ENCODE measurements at places on chromosomes 7 and 10.

GRCh38 chr7:70696201-70696754 lies 435.7 kb upstream of the GALNT17 start:
- peak; percentile 24 for DNase-seq

DNA sequence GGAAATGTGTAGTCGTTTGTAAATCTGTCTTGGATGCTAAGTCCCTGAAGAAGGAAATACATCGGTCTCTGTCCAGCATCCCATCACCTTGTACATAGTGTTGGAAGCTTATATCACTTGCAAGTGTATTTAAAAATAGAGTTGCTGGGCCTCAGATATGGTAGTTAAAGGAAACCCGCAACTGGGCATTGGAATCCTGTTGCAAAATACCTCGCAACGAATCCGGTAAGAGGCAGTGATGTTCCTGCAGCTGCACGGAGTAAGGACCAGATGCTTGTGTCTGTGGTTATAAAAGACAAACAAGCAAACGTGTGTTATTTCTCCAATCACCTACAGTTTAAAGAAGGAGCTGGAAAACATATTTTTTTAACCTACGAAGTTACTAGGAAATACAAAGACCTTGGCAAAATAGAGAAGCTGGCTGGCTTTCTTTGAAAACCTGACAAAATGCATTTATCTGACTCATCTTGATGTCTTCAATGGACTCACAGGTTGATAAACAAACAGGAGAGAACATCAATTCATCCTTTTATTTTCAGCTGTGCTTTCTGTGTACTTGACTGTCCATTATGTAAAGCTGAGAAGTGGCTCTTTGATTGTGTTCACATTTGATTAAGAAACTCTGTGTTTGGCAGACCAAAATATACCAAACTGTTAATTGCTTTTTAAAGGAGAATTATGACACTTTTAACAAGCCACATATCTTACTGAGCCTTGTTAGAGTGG lies 326.4 kb downstream of the SFMBT2 start:
- DNase-seq: peak; percentile 5

DNA sequence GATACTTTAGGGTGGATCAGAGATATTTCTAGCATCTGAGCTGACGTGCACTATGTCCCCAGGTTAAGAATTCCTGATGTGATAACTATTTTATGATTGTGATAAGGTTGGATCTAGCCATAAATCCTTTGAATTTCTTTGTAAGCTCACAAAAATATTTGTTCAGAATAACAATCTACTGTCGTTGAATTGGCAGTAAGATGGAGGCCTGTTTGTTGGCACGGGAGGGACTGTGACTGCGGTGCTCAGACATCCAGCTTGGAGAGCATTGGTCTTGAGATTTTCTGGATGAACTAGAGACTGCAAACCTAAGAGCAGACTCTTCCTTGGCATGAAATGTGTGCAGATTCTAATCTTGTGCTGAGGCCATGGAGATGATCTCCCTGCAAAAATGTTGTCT lies 131.1 kb downstream of the LRRC4 start:
- no peak for DNase-seq

DNA sequence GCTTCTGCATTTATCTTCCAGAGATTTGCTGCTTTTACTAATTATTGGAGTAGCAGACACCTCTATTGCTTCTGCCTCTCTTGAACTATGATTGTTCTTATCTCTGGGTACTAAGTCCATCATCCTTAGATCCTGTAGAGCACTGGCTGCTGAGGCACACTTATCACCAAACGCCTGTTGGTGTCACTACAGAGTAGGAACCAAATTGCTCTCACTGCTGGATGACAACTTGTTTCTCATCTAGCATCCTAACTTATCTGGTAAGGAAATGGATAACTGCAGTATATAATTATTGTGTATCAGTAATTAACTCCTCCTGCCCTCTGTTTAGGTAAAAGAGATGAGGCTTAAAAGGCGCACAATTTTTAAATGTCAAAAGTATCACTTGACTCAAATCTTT lies 1059.4 kb downstream of the NRG3 start:
- no peak for DNase-seq

DNA sequence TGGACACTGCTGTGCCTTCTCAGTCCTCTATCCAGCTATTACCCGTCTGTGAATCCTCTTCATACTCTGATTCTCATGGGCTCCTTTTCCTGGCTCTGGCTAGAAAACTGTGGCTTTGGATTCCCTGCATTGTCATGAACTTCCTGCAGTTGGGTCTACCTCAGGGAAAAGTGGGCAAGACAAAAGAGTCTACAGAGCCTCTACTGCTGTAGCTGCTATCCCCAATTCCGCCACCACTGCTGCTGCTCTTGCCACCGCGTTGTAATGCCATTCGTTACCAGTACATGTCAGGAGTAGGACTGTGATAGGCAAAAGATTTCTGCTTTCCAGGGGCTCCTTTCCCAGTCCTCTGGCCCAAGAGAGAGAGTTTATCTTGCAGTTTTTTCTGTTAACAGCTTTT lies 23.9 kb upstream of the PPP1R17 start:
- DNase-seq: no peak

DNA sequence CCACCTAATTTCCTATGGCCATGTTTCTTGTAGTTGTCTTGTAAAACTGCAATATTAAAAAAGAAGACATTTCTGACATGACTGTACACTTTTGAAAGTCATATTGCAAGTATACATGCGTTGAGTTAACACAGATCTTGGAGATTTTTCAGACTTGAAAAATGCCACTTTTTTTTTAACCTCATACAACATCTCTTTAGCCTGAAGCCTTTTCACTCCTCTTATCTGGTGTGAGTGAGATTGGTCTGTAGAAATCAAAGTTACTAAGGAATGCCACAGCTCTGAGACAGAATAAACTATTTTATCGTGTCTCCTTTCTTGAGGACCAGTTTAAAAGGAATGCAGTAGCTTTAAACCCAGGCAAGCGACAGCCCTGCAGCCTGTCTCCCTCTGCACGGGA lies 43.9 kb upstream of the NEUROD6 start:
- DNase-seq: no peak

GRCh38 chr10:132100091-132100481 lies 34.3 kb downstream of the JAKMIP3 start:
- DNase-seq: no peak

- no peak for DNase-seq
These were observed 234.0 kb downstream of the BICC1 start for GRCh38 chr10:58746474-58747185.

DNA sequence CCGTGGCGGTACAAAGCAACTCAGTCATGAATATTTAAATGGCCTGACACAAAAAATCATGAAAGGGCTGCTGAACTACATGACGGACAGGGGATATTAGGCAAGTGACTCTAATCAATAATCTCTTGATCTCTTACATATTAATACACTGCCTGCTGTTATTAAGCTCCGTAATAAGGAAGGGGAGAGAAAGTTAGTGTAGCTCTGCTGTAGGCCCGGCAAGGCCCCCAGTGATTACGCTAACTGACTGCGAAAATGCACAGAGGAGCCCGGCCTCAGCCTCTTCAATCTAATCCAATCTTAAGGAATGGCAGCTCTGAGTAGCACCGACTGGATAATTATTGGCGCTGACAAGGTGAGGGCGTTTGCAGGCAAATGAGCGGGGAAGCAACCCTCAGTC lies 583.5 kb upstream of the MKI67 start:
- no peak for DNase-seq

DNA sequence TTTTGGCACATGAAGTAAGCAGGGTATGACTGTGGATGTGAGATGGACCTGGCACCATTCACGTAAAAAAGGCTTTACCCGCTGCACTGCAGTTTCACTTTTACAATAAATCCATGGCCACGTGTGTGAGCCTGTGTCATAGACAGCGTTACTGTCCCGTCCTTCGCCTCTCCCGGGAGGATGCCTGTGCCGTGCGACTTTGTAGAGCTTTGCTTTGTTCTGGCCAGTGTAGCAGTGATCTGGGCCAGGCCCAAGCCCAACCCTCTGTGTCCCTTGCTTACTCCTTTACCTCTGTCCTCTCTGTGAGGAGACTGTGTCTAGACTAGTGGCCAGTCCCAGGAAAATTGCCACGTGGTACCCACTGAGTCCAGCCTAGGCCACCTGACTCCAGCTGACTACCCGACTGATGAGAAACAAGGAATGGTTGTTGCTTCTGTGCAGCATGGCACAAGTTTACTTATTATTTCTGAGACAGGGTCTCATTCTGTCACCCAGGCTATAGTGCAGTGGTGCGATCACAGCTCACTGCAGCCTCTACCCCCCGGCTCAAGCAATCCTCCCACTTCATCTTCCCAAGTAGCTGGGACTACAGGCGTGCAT lies 48.1 kb downstream of the JAKMIP3 start:
- no peak for DNase-seq

DNA sequence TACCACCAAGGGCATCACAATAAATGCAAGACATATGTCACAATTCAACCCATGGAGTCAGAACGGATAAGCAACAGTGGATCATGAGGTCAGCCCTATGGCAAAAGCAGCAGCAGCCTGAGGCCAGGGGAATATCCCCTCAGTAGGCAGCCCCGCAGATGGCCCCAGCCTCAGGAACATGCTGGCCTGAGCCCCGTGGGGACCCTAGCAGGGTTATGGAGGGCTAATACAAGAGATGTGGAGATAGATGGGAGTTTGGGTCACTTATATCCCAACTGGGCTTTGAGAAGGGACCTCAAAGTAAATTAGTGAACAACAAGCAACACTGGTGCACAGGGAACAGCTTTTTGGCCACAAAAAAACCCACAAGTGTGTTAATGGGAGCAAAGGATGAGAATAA lies 9.1 kb downstream of the TMEM72 start:
- DNase-seq: no peak

DNA sequence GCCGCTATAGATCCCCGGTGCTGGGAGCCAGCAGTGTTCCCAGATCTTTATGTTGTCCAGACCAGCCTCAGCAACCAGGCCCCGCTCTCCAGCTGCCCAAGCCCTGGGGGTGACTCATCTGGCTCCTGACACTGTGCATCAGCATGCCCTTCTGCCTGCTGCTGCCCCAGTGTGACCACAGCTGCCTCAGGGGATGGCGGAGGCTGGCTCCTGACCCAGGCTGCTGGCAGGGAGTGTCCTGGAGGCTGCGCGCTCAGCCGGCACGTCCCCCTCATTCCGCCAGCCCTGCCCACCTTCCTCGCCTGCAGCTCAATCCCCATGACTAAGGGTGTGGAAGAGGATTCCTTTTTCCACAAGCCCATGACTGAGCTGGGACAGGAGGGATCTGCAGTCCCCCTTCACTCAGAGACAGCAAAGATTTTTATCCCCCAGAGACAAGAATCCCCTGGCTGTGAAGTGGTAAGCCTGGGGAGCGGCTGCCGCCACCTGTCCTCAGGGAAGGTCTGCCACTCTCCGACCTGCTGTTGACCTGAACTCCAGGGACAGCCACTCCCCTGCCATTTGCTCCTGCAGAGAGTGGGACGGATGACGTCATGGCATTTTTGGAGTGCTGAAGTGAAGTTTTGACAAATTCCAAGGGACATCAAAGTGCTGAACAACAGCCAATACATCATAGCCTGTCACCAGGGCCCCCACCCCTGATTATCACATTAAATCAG lies 182.8 kb upstream of the BMPER start:
- DNase-seq: peak; percentile 73

DNA sequence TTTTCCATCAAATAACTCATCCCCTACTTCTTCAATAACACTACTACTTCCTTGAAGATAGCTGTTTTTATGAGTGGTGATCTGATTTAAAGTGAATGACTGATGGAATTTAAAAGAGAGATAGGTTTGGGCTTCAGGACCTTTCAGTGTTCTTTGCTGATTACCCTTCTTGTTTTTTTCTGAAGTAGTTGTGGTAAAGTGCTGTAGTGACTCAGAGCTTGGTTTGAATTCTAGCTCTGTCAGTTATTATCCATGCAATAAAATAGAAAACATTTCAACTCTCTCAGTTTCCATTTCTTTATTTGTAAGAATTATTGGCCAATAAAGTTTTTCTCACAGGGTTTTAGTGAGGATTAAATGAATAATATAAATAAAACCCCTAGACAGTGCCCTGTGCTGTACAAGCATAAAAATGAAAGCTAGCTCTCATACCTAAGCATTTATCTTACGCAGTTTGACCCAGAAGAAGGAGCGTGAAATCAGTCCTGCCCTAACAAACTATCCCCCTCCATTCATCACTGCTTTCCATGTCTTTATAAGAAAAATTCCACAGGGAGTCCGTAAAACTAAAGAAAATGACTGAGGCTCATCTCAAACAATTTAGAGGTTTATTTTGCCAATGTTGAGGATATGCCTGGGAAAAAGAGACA lies 25.1 kb upstream of the AKAP9 start:
- DNase-seq: peak; percentile 32

GRCh38 chr7:143384661-143385631 lies 3.8 kb downstream of the ZYX start:
- peak; percentile 76 for DNase-seq

- DNase-seq: no peak
These were observed 121.4 kb downstream of the DNAJB6 start for GRCh38 chr7:157458254-157458633.

- peak; percentile 38 for DNase-seq
These were observed 53.6 kb downstream of the SEC61G start for GRCh38 chr7:54705436-54705835.

GRCh38 chr7:28977881-28978280 lies 19.8 kb upstream of the TRIL start:
- DNase-seq: no peak

GRCh38 chr7:136324073-136324704 lies 347.0 kb upstream of the MTPN start:
- DNase-seq: no peak

GRCh38 chr10:42754155-42755027 lies 28.2 kb upstream of the BMS1 start:
- peak; percentile 18 for DNase-seq

GRCh38 chr7:99380823-99381663 lies 6.5 kb downstream of the ARPC1B start:
- DNase-seq: peak; percentile 58

GRCh38 chr10:67977251-67977650 lies 92.8 kb downstream of the SIRT1 start:
- no peak for DNase-seq

- DNase-seq: no peak
These were observed 15.2 kb downstream of the IL2RA start for GRCh38 chr10:6046773-6047611.

DNA sequence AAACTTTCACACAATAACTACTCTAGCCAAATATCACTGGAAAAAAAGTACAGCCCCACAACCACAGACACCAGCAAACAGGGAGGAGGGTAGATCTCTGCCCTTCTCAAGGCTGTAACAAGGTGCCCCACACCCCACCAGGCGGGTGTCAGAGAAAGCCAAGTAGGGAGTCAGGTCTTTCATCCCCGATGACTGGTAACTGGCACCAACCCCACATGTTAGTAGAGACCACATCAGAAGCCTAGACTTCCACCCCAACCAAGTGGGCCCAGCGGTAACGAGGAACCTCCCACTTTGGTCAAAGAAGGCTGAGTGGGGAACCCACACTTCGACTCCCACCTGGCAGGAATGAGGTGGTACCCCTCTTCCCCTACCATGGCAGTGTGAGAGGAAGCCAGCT lies 16.4 kb upstream of the RUFY2 start:
- no peak for DNase-seq

DNA sequence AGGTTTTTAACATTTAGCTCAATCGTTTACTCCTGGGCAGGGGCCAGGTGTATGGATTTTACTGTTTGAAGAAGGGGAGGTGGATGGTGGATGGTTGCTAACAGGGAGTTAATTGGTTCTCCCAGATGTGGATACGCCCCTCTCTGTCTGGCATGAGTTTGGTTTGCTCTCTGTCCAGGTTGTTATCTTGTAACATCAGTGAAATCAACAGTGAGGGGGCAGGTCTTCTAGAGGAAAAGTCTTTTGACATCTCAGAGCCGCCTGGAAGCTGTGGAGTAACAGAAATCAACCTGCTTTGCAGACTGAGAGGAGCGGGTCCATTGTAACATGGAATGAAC lies 243.4 kb downstream of the MGMT start:
- no peak for DNase-seq

All from choroid plexus epithelial cell (primary cell).